ENCODE measurements at places on chromosomes 1 and 21.
A peak's percentile ranks its signal among the peaks of the same experiment; 100 is the strongest.

- DNase-seq = no peak
These were observed 46.8 kb upstream of the SSBP3 start for GRCh38 chr1:54453022-54453421.

- DNase-seq = no peak
These were observed 223.7 kb upstream of the ADAMTS5 start for GRCh38 chr21:27190601-27191000.

DNA sequence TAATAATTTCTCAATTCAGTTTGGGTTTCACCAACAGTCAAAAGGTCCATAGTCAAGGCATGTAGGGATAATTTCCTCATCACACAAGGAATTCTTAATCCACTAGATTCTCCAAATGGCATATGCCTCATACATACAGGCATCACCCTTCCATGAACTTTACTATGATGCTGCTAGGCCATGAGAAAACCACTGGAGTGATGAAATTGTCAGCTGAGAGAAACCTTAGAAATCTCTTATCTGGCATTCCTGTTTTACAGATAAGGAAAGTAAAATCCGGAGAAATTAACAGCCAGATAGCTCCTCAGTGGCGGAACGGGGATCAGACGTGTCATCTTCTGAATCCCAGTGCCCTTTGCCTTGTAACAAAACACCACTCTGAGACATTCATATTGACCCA lies 274.4 kb downstream of the NTNG1 start:
- DNase-seq = no peak

DNA sequence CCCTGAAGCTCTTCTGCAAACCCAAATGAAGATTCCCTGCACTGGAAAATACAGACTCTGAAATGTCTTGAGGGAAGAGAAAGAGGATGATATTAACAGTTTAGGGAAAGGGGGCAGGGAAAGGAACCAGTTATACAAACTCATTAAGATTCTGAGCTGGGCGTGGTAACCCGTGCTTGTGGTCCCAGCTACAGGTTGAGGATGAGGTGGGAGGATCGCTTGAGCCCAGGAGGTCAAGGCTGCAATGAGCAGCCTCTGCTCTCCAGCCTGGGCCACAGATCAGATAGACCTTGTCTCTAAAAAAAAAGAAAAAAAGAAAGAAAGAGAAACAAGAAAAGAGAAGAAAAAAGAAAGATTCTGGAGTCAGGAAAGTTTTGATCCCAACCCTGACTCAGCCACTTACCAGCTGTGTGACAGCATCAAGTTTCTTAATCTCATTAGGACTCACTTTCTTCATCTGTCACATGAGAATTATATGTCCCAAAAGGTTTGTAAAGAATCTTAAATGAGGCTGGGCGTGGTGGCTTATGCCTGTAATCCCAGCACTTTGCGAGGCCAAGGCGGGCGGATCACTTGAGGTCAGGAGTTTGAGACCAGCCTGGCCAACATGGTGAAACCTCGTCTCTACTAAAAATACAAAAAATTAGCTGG lies 53.9 kb downstream of the OPTC start:
- no peak for DNase-seq

DNA sequence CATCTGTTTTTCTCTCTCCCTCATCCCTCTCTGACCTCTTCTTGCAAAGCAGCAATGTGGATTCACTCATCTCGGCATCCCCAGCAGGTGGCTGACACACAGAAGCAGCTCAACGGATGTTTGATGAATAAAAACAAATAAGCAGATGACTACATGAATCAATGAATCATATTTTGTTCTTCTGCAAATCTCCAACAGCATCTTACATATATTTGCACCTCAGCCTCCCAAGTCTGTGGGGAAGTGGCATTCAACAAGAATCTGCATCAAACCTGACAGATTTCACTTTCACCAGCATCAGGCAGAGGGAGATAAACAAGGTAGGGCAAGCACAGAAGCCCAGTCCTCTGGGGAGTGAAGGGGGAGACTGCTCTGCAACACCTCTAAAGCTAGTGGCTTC lies 34.0 kb downstream of the CAPN8 start:
- DNase-seq = no peak

GRCh38 chr1:229629261-229629660 lies 3.2 kb downstream of the URB2 start:
- DNase-seq = no peak

- DNase-seq = no peak
These were observed 144.0 kb downstream of the FMN2 start for GRCh38 chr1:240235521-240236288.

DNA sequence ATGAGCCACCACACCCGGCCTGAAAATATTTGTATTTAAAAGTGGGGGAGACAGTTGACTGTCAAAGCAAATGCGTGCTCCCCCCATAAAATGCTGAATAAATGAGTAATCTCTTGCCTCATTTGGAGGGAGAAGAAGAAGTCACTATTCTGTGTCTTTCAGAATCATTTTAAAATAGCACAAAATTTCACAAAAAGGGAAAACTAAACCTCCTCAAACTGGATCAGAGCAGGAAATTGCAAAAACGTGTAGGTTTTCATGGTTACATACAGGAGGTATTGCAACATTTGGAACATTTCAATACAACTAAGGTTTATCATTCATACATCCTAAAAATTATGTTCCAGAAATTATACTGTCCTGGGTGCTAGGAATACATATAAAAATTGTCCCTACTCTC lies 13.6 kb downstream of the MTF1 start:
- no peak for DNase-seq

- DNase-seq = no peak
These were observed 64.1 kb downstream of the TMCO4 start for GRCh38 chr1:19735440-19736127.

GRCh38 chr1:63408331-63408730 lies 40.9 kb downstream of the ALG6 start:
- no peak for DNase-seq

GRCh38 chr1:211353562-211354212 lies 27.1 kb downstream of the TRAF5 start:
- DNase-seq = no peak

DNA sequence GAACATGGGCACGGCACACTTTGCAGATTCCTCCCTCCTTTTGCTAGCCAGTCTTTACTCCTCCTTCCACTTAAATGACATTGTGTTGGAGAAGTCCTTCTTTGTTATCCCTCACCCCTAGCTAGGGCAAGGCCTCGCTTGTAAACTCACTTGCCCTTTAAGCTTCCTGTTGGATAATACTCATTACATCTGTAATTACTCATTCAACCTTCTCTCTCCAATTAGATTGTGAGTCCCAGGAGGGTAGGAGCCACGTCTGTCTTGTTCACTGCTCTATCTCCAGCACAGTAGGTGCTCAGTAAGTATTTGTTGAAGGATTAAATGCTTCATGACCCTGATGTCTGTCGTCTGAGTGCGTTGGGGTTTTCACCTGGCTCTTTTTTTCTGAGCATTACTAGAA lies 98.7 kb upstream of the USP24 start:
- no peak for DNase-seq

DNA sequence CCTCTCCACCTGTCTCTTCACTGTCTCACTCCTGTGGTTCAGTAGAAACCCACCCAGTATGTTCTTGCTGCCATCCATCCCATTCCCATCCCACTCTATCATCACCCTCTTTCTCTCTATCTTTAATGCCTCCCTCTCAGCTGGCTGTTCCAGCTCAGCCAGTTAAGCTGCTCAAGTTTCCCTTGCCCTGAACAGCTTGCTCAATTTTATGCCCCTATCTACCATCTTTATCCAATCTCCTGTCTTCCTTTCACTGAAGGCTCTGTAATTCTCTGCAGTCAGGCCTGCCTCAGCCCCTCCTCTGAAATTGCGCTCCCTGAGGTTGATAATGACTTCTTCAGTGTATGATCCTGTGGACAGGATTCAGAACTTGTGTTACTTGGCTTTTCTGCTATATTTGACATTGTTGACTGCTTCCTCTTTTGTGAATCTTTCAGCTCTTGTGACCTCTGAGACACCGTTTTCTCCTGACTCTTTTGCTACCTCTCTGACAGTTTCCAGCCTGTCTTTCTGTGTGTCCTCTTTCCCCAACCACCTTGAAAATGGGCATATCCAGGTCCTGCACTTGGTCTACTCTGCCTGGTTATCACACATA lies 13.9 kb upstream of the BCAR3 start:
- DNase-seq = no peak

- no peak for DNase-seq
These were observed 39.3 kb downstream of the CRP start for GRCh38 chr1:159675046-159675445.

- no peak for DNase-seq
These were observed 244.0 kb downstream of the RHOU start for GRCh38 chr1:228979325-228979699.

GRCh38 chr1:14254251-14254650 lies 344.2 kb upstream of the KAZN start:
- DNase-seq = no peak

- no peak for DNase-seq
These were observed 188.0 kb upstream of the C21orf91 start for GRCh38 chr21:18007121-18007520.

DNA sequence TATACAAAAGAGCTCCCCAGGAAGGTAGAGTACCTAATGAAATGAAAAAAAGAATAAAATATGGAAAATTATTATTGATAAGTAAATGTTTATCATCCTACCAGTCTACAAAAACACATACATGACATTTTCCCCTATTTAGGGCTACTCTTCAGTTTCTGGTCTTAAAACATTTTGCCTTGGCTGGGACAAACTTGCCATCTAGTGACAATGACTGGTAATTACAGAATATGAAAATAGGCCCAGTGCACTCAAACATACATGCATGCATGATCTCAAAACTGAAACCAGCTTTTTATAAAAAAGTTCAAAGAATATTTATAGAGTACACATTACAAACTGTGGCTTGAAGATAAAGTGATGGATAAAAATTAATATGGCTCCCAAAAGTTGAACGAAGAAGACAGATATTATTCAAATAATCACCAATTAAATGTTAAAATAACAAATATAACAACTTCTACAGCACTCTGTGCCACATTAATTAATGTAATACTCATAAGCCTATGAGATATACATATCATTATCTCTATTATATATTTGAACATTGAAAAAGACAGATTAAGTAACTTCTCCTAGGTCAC lies 10.5 kb upstream of the RNPC3 start:
- DNase-seq = peak; percentile 24

GRCh38 chr1:59266180-59266926 lies 30.5 kb upstream of the FGGY start:
- no peak for DNase-seq

DNA sequence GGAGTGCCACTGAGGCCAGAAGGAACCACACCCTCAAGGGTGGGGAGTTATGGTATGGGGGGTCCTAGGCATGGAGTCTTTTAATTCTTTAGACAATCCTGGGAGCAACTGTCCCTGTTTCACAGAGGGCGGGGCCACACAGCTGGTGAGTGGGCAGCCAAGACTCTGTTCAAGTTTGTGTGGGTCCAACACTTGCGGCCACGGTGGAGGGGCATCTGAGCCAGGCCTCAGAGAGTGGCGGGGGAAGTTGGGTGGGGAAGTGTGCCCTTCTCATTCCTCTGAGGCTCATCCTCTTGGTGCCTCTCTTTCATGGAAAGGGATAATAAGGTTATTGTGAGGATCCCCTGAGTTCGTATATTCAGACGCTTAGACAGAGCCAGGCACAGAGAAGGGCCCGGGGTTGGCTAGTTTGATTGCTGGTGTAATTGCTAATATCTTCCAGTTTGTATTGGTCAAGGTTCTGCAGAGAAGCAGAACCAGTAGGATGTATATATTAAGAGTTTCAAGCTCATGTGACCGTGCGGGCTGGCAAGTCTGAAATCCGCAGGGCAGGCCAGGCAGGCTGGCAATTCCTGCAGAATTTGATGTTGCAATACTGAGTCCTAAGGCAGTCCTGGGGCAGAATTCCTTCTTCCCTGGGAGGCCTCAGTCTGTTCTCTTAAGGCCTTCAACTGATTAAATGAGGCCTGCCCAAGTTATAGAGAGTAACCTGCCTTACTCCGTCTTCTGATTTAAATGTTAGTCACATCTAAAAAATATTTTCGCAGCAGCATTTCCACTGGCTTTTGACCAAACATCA lies 15.9 kb downstream of the PCSK9 start:
- DNase-seq = no peak

GRCh38 chr1:208048904-208049303 lies 138.0 kb upstream of the CD34 start:
- DNase-seq = no peak

DNA sequence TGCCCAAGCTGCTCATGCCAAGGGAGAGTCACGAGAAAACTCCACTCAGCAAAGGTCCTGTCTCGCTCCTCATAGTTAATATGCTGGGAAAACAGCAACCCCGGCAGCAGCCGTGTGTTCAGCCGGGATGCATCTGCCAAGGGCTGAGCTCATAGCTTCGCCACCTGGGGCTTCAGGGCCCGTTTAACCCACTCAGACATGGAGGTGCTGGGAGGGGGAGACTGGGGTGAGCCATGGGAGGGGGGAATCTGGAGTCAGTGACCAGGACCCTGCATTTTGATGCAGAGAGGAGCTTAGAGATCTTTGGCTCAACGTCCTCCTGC lies 283.4 kb downstream of the PTPRU start:
- DNase-seq = no peak

GRCh38 chr1:10979483-10979920 lies 33.0 kb upstream of the TARDBP start:
- no peak for DNase-seq

DNA sequence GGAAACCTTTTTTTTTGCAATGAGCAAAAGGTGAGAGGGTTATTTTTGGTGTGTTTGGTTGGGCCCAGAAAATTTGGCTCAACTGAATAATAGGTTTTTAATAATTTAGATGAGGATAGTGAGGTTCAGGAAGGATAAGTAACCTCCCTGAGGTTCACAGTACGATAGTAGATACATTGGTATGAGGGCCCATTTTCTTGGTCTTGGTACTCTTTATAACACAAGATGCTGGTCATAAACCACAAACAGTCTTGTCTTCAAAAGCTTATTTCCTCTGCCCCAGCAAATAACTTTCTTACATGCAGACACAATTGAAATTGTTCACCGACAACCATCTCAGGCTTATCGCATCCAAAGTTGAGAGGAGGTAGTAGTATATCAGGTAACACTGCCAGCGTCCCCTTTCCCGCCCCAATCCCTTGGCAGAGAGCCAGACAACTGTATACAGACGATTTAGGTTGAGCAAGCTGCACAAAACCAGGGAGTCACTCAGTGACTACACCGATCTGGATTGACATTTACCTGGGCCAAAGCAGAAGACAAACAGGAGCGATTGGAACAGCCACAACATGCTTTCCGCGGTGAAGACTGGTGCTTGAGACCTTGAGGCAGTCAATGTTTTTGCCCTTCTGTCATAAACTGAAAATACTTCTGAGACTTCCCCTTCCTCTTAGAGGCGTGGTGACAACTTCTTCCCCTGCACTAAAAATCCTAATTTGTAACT lies at the start of gene SLAMF6:
TSS of gene SLAMF6 (minus strand) at position 634 of the 724 bp plus-strand sequence. CDS start at position 571, 63 bp downstream.
- no peak for DNase-seq

DNA sequence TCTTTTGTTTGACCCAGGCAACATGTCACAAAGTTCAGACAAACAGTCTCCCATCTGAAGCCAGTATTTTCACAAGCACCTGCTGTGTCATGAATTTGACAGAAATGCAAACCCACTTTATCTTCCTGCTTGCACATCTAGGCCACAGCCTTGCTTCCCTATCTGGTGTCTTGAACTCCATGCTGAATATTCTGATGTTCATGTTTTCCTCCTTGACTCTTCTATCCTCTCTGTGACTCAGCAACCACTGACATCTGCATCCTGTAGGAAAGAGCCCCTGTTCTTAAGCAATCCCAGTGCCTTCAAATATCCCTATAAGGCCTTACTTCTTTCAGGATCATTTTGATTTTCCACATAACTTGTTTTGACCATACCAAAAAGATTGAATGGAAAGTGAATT lies 6.5 kb downstream of the CD55 start:
- DNase-seq = no peak
